ENCODE measurements at places on chromosomes 5 and 9.

DNA sequence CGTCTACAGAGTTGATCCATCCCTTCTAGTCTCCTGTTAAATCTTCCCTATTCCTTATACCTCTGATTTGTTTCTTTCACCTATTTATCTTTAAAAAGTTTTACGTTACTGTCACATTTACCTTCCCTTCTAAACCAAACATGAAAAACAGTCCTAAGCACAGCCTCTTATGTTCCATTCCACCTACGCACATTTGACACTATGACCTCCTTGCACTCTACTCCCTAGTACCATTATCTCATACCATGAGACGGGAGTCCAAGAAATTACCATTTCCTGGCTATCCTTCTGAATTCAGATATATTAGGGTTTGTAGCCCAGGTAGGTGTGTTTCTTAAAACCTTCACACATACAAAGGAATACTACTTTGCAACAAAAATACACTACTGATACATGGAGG lies 25.1 kb downstream of the FNIP1 start:
- no peak overlapping the region for H3K4me3 ChIP-seq
- no peak for DNase-seq
- no peaks in the 10 kb centered on the region for H3K27me3 ChIP-seq
- H3K4me1 ChIP-seq = no peaks in the 10 kb centered on the region
- H3K27ac ChIP-seq = no peak overlapping the region
- H3K36me3 ChIP-seq = no peaks in the 10 kb centered on the region

DNA sequence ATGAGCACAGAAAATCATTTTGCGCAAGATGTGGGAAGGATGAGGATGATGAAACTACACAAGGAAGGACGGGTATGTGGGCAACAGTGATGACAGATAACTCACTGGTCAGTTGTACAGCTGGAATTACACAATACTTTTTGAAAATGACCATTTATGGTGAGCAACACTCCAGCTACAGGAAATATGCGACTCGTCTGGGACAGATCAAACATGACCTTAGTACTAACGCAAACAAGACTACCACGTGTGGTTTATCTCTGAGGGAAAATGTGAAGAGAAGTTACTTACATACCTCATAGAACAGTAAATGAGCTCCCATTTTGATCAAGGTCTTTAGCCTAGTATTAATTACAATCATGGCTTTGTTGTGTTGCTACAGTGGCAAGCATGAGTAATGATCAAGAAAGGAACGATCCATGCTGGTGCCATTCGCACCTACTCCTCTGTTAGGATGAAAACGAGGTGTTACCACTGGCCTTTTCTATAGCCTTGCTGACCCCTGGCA lies 456.9 kb downstream of the BNC2 start:
- no peaks in the 10 kb centered on the region for H3K27me3 ChIP-seq
- H3K27ac ChIP-seq = no peak overlapping the region
- no peaks in the 10 kb centered on the region for H3K36me3 ChIP-seq
- no peak for DNase-seq
- H3K4me1 ChIP-seq = no peaks in the 10 kb centered on the region

GRCh38 chr5:158854260-158854783 lies 245.4 kb downstream of the EBF1 start:
- H3K27ac ChIP-seq = no peak overlapping the region
- H3K36me3 ChIP-seq = no peaks in the 10 kb centered on the region
- DNase-seq = no peak
- no peak overlapping the region for H3K4me3 ChIP-seq
- no peaks in the 10 kb centered on the region for H3K27me3 ChIP-seq

GRCh38 chr9:5899292-5899691 lies 8.6 kb downstream of the MLANA start:
- H3K4me1 ChIP-seq = no peaks in the 10 kb centered on the region
- no peak for DNase-seq
- H3K36me3 ChIP-seq = no peaks in the 10 kb centered on the region
- no peak overlapping the region for H3K4me3 ChIP-seq
- H3K27me3 ChIP-seq = no peaks in the 10 kb centered on the region

DNA sequence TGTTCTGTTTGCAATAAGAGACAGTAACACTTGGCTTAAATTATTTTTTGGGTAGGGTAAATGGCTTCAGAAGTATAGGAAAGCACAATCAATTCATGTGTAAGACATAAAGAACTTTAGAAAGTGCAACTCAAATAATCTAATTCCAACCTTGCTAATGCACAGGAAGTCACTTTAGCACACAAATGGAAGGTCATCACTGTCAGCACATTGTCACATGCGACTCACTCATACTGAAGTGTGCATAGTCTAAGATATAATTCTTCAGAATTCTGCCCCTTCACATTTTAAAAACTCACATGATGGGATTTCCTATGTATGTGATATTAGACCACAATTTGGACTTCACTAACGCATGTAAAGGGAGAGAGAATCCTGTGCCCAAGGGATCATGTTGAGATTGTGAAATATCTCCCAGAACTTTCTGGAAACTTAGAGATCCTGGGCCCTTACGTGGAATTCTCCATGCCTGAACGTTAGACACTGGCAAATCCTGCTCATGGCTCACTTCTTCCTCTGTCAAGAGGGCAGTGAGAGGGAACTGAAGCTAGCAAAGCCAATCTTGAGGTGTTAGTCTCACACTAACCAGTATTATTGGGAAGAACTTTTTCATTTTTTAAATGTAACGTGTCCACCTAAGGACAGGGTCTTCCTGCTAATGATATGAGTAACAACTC lies 403.2 kb upstream of the PTGER4 start:
- peak overlapping the region; percentile 1 for H3K27ac ChIP-seq
- DNase-seq = no peak
- no peak overlapping the region for H3K4me3 ChIP-seq
- H3K4me1 ChIP-seq = peaks cover 23% of the 10 kb centered on the region
- no peaks in the 10 kb centered on the region for H3K27me3 ChIP-seq

DNA sequence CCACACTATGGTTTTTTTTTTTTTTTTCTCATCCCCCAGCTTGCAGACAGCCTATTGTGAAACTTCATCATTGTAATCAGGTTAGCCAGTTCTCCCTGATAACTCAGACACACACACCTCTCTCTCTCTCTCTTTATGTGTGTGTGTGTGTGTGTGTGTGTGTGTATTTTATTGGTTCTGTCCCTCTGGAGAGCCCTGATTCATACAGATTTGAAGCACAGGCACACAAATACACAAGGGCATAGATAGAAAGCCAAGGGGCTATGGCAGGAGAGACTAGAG lies 20.6 kb upstream of the VCAN start:
- H3K27ac ChIP-seq = no peak overlapping the region
- DNase-seq = no peak
- H3K36me3 ChIP-seq = no peaks in the 10 kb centered on the region
- H3K4me1 ChIP-seq = no peaks in the 10 kb centered on the region
- no peak overlapping the region for H3K4me3 ChIP-seq
- H3K27me3 ChIP-seq = no peaks in the 10 kb centered on the region

DNA sequence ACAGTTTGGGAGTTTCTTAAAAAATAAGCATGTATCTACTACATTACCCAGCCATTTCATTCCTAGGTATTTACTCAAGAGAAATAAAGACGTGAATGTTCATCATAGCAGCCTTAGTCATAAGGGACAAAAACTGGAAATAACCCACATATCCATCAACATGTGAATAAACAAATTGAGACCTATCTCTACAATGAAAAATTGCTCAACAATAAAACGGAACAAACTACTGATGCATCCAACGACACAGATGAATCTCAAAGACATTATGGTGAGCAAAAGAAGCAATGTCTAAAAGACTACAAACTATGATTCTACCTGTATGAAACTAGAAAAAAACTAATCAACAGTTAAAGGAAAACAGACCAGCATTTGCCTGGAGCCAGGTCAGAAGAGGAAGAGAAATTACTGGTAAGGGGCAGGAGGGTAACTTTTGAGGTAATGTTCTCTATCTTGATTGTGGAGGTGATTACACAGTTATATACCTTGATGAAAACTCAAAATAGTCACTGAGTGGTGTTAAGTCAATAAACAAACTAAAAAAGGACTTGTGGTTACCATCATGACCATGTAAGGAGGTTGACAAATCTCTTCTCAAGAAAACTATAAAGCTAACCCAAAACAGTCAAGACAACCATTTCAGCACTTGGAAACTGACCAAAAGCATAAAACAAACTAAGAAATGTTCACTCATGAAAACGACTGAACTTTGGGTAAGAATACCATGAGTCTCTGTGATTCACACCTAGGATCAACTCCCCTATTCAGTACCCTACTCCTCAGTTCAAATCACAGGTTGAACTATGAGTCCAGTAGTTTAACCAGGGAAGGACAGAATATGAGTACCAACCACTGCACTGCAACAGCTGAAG lies 10.4 kb downstream of the UIMC1 start:
- H3K27ac ChIP-seq = peak overlapping the region; percentile 22
- peaks cover 10% of the 10 kb centered on the region for H3K4me1 ChIP-seq
- no peaks in the 10 kb centered on the region for H3K36me3 ChIP-seq
- H3K4me3 ChIP-seq = no peak overlapping the region

GRCh38 chr5:42632354-42632900 lies 124.2 kb upstream of the CCDC152 start:
- H3K4me1 ChIP-seq = no peaks in the 10 kb centered on the region
- peaks cover 4% of the 10 kb centered on the region for H3K27me3 ChIP-seq
- H3K36me3 ChIP-seq = no peaks in the 10 kb centered on the region
- no peak for DNase-seq

DNA sequence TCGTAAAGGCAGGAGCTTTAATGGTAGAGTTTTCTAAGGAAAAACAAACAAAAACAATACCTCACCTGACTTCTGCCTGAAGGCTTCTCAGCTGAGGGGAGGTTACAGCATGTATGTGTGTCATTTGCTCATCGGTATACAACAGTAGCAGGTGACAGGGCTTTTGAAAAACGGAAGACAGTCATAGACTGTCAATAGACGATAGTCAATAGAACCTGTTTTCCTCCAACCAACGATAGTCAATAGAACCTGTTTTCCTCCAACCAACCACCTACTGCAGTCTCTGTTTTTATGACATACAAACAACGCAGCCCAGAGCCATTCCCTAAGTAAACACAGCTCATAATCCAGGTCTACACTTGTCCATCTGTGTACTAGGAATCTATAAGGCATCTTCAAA lies 74.6 kb downstream of the RETREG1 start:
- no peak overlapping the region for H3K4me3 ChIP-seq
- no peaks in the 10 kb centered on the region for H3K36me3 ChIP-seq
- DNase-seq = no peak
- H3K27me3 ChIP-seq = no peaks in the 10 kb centered on the region

DNA sequence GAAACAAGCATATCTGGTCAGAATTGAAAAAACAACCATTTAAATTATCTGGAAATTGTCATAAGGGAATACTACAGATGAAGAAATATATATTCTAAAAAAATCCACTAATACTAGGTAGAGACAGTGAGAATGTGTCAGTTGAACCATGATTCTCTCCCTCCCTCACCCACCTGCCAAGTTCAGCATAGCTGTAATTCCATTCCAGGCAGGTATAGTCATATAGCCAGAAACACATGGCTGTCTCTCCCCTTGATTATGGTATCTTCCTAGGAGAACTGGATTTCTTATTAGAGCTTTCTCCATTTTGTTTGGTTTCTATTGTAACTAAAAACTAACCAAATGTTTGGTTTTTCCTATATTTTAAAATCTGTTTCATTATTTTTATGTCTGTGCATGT lies 509.2 kb downstream of the CDH10 start:
- H3K4me1 ChIP-seq = no peaks in the 10 kb centered on the region
- H3K4me3 ChIP-seq = no peak overlapping the region
- no peaks in the 10 kb centered on the region for H3K36me3 ChIP-seq
- H3K27ac ChIP-seq = no peak overlapping the region
- no peak for DNase-seq

GRCh38 chr5:176955895-176956294 lies 50.7 kb downstream of the UIMC1 start:
- H3K4me3 ChIP-seq = no peak overlapping the region
- no peaks in the 10 kb centered on the region for H3K4me1 ChIP-seq
- H3K27me3 ChIP-seq = no peaks in the 10 kb centered on the region
- H3K36me3 ChIP-seq = peaks cover 15% of the 10 kb centered on the region

DNA sequence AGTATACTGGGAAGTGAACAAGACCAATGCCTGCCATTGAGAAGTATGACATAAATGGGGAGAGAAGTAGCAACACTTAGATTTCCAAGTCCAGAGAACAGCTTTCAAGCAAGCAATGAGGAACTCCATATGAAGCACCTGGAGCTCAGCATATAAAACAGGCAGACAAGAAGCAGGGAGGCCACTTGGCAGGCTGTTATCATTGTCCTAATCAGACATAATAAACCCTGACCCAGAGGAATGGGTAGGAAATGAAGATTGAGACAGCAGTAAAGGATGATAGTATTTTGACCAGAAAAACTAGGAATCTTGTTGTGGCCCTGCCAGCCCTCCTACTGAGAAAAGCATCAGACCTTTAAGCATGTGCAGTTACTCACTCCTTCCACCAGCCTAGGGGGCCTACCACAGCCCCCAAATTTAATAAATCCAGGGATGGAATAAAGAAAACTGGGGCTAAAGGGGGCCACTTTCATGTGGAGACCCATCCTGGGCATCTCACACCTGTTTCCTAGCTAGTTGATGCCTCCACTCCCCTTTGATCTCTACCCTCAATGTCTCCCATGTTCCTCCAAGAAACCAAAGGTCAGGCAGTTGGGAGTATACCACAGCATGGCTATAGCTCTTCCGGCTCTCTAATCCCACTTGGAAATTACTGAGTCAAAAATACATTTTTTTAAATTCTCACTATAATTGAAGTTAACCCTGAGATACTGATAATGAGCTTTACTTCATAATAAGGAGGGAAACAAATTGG lies 135.1 kb downstream of the SIL1 start:
- H3K27ac ChIP-seq = no peak overlapping the region
- no peak overlapping the region for H3K4me3 ChIP-seq
- no peaks in the 10 kb centered on the region for H3K36me3 ChIP-seq

GRCh38 chr5:65076251-65076869 lies 307.6 kb downstream of the CWC27 start:
- DNase-seq = peak; percentile 12
- no peaks in the 10 kb centered on the region for H3K36me3 ChIP-seq
- no peak overlapping the region for H3K27ac ChIP-seq
- H3K27me3 ChIP-seq = no peaks in the 10 kb centered on the region
- H3K4me1 ChIP-seq = no peaks in the 10 kb centered on the region

- DNase-seq = peak; percentile 89
- no peaks in the 10 kb centered on the region for H3K27me3 ChIP-seq
- H3K4me1 ChIP-seq = peaks cover 46% of the 10 kb centered on the region
- H3K36me3 ChIP-seq = peaks cover 7% of the 10 kb centered on the region
- H3K27ac ChIP-seq = peak overlapping the region; percentile 77
Observed at GRCh38 chr5:40679148-40679912, 385 bp upstream of the PTGER4 start.

GRCh38 chr5:33362915-33363314 lies 77.8 kb upstream of the TARS1 start:
- no peak overlapping the region for H3K4me3 ChIP-seq
- H3K36me3 ChIP-seq = no peaks in the 10 kb centered on the region
- H3K27me3 ChIP-seq = no peaks in the 10 kb centered on the region
- H3K4me1 ChIP-seq = no peaks in the 10 kb centered on the region

- H3K4me1 ChIP-seq = no peaks in the 10 kb centered on the region
- H3K27me3 ChIP-seq = no peaks in the 10 kb centered on the region
- H3K27ac ChIP-seq = no peak overlapping the region
- no peak overlapping the region for H3K4me3 ChIP-seq
Observed at GRCh38 chr9:76817489-76817888, 53.3 kb downstream of the PCA3 start.
